ENCODE measurements at places on chromosomes 1 and 21. TPM values are rescaled to one million over a fixed set of nuclear protein-coding genes. Genes with fewer than 3 reads are reported as not detected.

DNA sequence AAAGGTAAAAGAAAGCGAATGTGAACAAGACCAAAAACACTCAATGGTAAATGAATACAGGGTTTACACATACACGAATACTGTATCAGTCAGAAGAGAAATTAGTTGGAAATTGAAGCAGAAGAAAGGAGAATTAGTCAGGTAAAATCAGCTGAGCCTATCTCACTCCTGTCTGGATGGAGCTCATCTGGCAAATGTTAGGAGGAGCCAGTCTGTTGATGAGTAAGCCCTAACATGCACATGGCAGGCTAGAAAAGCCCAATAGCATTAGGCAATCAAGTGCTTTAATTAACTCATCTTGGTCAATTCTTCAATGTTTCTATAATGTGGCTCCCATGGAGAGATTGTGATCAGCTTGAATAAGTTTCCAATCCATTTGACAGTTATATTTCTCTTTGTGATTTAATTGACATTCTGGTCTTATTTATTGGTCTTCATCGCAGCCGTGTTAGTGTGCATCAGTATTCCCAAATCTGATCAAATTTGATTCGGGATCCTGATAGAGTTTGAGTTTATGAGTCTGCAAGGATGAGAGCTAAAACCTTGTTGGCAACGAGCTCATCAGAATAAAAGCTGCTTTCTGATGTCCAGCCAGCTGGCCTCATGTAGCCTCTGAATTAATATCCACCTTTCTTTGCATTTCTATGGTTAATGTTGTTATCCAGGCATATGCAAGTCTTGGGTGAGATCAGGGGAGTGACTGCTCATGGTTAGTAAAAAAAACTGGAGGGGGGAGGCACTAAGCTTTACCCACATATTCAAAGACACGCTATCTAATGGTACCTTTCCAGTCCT, 22.1 kb upstream of the KCNA10 start:
- H3K27me3 ChIP-seq, result peaks cover 41% of the 10 kb centered on the region
- H3K4me1 ChIP-seq, result no peaks in the 10 kb centered on the region
- H3K4me3 ChIP-seq, result no peak overlapping the region
- H3K27ac ChIP-seq, result no peak overlapping the region
- no peaks in the 10 kb centered on the region for H3K36me3 ChIP-seq

DNA sequence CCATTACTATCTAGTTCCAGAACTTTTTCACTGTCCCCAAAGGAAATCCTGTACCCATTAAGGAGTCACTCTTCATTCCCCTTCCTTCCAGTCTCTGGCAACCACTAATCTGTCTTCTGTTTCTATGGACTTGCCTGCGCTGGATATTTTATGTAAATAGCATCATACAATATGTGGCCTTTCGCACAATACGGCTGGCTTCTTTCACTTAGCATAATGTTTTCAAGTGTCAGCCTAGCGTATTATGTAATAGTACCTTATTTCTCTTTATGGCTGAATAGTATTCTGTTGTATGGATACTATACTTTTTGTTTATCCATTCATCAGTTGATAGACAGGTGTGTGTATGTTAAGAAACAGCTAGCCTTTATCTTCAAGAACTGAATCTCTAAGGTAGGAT, 14.3 kb downstream of the ATF3 start:
- peaks cover 14% of the 10 kb centered on the region for H3K36me3 ChIP-seq
- H3K27me3 ChIP-seq, result peaks cover 4% of the 10 kb centered on the region
- H3K4me3 ChIP-seq, result no peak overlapping the region
- H3K4me1 ChIP-seq, result no peaks in the 10 kb centered on the region
- H3K27ac ChIP-seq, result no peak overlapping the region

- no peaks in the 10 kb centered on the region for H3K27me3 ChIP-seq
- peak overlapping the region; percentile 95 for H3K4me3 ChIP-seq
- peak overlapping the region; percentile 99 for H3K27ac ChIP-seq
- no peak for DNase-seq
- peaks cover 41% of the 10 kb centered on the region for H3K4me1 ChIP-seq
Observed at GRCh38 chr1:28370239-28371009, 884 bp downstream of the PHACTR4 start.

DNA sequence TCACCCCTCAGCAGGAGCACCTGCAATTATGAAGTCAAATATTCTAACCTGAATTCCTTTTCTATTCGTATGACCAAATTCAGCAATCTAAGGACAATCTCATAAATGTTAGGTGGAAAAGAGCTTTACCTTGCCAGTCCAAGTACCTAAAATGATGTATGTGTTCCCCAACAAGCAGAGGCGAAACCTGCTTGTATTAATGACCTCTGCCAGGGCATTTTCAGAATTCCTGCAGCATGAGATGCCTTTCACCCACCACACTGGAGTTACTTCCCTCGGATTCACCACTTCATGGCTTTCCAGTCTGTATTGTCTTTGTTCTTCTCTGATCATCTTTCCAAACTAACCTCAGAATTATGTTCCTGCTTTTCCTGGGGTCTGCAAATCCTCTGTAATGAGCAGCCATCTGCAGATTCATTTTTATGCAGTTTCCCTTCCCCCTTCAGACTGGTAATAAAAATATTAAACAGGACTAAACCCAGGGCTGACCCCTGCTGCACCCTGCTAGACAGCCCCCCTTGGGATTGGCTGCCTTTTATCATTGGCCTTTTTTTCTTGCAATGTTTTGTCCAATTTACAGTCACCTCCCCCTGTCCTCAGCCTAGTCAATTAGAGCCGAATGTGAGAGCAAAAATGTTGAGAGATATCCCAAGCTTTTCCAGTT, 26.6 kb upstream of the CASQ2 start:
- H3K27me3 ChIP-seq, result no peaks in the 10 kb centered on the region
- H3K27ac ChIP-seq, result peak overlapping the region; percentile 21

DNA sequence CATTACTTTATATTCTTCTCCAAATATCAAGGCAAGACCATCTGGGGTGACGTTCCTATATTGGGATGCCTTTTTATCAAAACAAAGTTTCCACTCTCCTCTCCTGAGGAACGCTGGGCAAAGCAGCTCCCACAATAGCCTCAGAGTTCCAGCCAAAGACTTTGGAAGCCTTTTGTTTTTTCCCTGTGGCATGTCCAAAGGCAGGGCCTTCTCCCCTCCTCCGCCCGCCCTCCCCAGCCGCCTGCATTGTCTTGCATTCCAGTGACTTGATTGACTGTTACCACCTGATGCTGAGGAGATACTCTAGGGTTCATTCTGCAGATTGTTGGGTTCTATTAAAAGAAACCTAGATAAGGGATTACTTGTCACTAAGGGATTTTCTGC, 43.5 kb downstream of the PROX1 start:
- H3K27ac ChIP-seq, result no peak overlapping the region
- no peak overlapping the region for H3K4me3 ChIP-seq
- DNase-seq, result no peak
- peaks cover 28% of the 10 kb centered on the region for H3K27me3 ChIP-seq
- no peaks in the 10 kb centered on the region for H3K4me1 ChIP-seq
- no peaks in the 10 kb centered on the region for H3K36me3 ChIP-seq

- H3K36me3 ChIP-seq, result no peaks in the 10 kb centered on the region
- H3K4me3 ChIP-seq, result no peak overlapping the region
- DNase-seq, result no peak
- H3K27me3 ChIP-seq, result peaks cover 15% of the 10 kb centered on the region
- H3K4me1 ChIP-seq, result no peaks in the 10 kb centered on the region
Observed at GRCh38 chr1:98794196-98794886, 132.8 kb downstream of the SNX7 start.

DNA sequence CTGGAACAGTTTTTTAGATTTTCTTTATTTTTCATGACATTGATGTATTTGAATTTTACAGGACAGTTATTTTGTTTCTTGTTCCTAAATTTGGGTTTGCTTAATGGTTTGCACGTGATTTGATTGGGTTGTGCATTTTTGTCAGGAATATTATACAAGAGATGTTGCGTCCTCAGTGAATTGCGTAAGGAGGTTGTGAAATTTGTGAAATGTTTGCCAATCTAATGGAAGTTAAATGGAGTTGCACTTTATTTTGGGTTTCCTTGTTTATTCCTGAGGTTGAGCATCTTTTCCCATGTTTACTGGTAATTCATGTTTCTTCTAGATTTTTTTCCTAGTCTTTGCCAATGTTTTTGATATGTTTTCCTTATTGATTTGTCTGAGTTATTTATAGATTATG, 19.9 kb downstream of the ZNF648 start:
- no peaks in the 10 kb centered on the region for H3K4me1 ChIP-seq
- DNase-seq, result no peak
- H3K36me3 ChIP-seq, result no peaks in the 10 kb centered on the region
- no peaks in the 10 kb centered on the region for H3K27me3 ChIP-seq

DNA sequence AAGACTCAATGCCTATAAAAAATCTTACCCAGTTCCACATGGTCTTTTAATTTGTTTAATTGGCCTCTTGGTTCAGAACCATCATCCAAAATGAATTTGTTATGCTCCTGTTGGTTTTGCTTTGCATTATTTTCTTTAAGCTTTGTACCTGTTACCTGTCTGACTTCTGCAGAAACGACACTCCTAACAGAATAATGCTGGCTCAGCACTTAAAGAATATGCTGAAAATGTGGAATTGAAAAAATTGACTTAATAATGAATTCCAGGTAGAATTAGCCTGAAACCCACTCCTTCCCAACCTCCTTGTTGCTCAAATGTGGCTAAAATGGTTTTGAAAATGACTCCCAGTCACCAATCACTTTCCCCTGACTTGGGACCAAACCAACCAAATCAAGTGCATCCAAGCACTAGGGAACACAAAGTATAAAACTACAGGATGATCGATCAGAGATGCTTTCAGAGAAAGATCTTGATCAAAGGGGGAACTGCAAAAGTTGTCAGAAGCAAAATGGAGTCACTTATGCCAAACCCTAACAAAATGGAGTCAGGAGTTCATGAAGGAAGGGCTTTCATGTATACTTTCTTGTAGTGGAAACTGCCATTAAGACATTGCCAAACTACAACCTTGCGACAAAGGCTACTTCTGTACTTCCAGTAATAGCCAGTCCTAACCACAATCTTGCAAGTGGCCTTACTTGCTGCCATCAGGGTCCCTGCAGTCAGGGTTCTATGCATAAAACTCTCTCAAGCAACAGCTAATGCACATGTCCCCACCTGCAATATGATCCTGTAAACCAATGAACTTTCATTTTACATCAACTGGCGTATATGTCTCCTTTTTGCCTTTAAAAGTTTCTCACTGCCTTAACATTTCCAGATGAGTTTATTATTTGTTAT, 5.4 kb downstream of the GBP7 start:
- no peak overlapping the region for H3K4me3 ChIP-seq
- H3K4me1 ChIP-seq, result peaks cover 12% of the 10 kb centered on the region
- no peak overlapping the region for H3K27ac ChIP-seq
- no peaks in the 10 kb centered on the region for H3K27me3 ChIP-seq
- H3K36me3 ChIP-seq, result no peaks in the 10 kb centered on the region

GRCh38 chr1:910881-911721, 12.6 kb upstream of the SAMD11 start:
- H3K4me1 ChIP-seq, result peaks cover 69% of the 10 kb centered on the region
- peaks cover 10% of the 10 kb centered on the region for H3K27me3 ChIP-seq
- H3K27ac ChIP-seq, result peak overlapping the region; percentile 58

The RHD gene
- total RNA-seq, result not detected

The GPR37L1 gene
- total RNA-seq, result 0.07 TPM

Measured in mesothelial cell of epicardium (in vitro differentiated cells).